Left kidney (tissue), 8 donors: ENCODE measurements at places on chromosomes 4 and X. TPM values are rescaled to one million over a fixed set of nuclear protein-coding genes. Genes with fewer than 3 reads are reported as not detected.

GRCh38 chrX:115318139-115318538, 28.6 kb downstream of the LUZP4 start:
- DNase-seq = no peak

DNA sequence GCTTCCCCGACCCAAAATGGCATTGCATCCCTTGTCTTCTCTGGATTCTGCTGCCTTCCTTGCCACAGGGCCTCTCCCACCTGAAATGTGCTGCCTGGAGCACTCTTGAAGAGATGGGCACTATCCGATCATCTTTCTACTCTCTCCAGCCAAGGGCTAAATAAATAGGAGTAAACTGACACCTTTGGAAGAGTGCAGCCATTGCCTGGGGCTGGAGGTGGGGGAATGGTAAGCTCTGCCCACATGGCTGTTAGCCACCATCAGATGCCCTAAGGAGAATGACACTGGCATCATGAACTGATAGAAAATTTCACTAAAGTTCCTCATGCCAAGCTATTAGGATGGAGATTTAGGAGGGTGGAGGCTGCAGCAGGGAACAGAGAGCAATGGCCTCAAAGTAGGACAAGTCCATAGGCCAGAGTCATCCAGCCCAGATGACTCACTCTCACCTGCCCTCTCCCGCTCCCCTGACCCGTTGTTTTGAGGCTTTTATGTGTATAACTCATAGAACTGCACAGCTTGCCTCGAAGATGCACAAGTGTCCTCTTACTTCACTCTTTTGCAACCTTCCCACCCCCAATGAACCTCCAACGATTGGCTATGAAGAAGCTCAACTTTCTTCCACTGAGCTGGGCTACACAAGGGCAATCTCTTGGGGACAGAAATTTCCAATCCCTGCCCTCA, 822 bp upstream of the PFKFB1 start:
- no peak for DNase-seq

DNA sequence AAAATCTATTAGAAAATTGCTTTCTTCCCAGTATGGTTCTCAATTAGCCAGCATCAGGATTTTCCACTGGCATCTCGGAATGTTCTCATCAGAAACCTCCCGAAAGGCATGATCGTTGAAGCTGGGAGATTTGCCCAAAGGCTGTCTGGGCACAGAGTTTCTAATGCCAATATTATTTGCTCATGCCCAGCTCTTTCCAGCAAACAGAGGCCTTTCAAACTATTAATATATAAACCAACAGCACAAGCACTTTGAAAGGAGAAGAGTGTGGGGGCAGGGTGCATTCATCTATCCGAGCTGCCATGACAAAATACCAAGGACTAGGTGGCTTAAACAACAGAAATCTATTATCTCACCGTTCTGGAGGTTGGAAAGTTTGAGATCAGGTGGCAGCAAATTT, 88.3 kb upstream of the MSX1 start:
- DNase-seq = no peak

CDX4 gene
- polyA plus RNA-seq = not detected

DNA sequence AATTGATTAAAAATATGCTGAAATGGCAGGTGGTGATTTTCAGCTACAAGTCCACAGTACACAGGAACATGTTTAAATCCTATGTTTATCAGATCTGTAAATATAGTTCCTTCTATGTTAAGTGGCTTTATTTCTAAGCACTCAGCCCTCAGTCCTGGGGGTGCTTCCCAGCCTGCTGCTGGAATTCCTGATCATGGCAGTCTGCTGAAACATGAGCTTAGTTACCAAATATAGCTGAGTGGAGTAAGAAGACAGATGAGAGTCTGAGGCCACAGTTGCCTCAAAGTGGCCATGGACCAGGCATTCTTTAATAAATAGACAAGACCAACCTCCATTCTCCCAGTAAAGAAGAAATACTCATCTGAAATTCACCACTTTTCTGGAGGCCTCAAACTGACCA, 17.1 kb upstream of the DDX60 start:
- no peak for DNase-seq

GRCh38 chr4:19366916-19367315, 884.8 kb upstream of the SLIT2 start:
- DNase-seq = no peak

GRCh38 chrX:115029869-115030570, 12.6 kb upstream of the IL13RA2 start:
- no peak for DNase-seq

GRCh38 chr4:184511156-184511555, 36.8 kb upstream of the IRF2 start:
- no peak for DNase-seq

- DNase-seq = no peak
Measured at GRCh38 chr4:11209826-11210225, 218.9 kb downstream of the HS3ST1 start.
